ENCODE measurements at places on chromosomes 5 and 9.

- DNase-seq: no peak
These were observed 53.1 kb upstream of the S1PR3 start for GRCh38 chr9:88938189-88938588.

- DNase-seq: no peak
These were observed 109.4 kb downstream of the CDC42SE2 start for GRCh38 chr5:131373265-131373664.

GRCh38 chr5:132454361-132454760 is 36.2 kb downstream of the IRF1 start:
- no peak for DNase-seq

DNA sequence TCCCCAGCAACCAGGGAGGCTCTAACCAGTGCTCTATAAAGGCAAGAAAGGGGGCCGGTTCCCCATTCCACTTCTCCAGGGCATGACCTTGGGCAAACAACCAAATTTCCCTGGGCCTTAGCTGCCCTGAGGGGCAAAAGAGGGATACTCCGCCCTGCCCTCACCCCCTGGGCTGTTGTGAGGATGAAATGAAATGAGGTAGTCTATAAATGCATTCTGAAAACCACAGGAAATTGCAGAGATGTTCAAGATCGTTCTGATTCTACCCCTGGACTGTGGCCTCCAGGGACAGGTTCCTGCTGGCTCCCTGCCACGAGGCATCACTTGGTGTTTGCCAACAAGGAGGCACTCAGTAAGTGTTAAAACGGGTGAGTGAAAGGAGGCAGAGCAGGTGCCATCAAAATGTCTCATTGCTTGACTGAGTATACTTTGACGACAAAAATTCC is 5.7 kb downstream of the RAPGEF1 start:
- DNase-seq: peak; percentile 73

DNA sequence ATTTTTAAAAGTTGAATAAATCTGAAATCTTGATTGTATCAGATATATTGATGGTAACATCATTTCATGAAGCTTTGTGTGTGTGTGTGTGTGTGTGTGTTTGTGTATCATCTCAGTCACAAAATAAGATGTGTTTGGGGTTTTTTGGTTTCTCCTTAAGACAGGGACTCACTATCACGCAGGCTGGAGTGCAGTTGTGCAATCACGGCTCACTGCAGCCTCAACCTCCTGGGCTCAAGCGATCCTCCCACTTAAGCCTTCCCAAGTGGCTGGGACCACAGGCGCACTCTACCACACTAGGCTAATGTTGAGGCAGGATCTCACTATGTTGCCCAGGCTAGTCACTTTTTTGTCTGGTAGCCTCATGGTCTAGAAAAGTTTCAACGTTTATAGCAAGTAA is 83.4 kb upstream of the DMRT1 start:
- DNase-seq: no peak

- no peak for DNase-seq
These were observed 142.1 kb upstream of the DAB2 start for GRCh38 chr5:39566891-39567290.

- DNase-seq: no peak
These were observed 36.1 kb downstream of the MAP3K1 start for GRCh38 chr5:56851258-56851941.

DNA sequence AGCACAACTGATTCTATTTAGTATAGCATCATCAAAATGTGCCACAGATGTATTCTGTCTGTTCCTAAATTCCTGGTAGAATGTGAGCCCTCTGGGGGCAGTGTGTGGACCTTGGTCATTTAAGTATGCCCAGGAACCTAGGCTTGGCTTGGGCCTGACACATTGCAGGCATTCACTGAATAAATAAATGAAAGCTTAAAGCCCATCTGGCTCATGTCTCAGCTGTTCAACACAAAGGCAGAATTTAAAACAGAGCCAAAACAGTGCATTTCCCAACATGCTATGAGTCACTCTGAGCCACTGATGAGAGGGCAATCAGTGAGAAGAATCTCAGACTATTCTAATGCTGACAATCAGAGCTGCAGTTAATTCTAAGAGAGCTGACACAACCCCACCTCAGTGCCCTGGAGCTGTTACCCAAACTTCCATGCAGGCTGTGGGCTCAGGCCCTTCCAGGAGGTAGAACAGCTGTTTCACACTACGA is 8.1 kb downstream of the FAM193B start:
- DNase-seq: no peak

- no peak for DNase-seq
These were observed 227.0 kb downstream of the ZNF608 start for GRCh38 chr5:124519396-124519795.

All from T-helper 1 cell (primary cell).